ENCODE measurements at places on chromosomes 3 and 15.

DNA sequence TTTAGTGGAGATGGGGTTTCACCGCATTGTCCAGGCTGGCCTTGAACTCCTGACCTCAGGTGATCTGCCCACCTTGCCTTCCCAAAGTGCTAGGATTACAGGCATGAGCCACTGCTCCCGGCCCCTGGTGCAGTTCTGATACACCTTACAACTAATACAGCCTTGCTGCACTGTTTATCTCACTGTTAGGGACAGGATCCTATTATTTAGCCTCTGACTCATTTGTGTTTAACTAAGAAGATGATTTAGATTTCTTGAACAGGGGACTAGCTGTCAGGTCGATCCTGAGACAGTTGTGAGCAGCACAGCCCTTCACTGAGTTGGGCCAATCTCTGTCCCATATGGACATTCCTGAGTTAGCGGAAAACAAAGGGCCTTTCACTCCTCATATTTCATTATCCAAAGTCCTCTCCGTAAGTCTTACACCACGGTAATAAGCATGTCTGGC is 19.2 kb downstream of the GYG1 start:
- no peak for DNase-seq

- peak; percentile 13 for DNase-seq
Observed at GRCh38 chr3:62870321-62870720, 4.9 kb downstream of the CADPS start.

GRCh38 chr15:74233851-74234597 is 2.1 kb upstream of the CCDC33 start:
- no peak for DNase-seq

- DNase-seq: no peak
Observed at GRCh38 chr3:61157414-61157813, 93.8 kb downstream of the FHIT start.

DNA sequence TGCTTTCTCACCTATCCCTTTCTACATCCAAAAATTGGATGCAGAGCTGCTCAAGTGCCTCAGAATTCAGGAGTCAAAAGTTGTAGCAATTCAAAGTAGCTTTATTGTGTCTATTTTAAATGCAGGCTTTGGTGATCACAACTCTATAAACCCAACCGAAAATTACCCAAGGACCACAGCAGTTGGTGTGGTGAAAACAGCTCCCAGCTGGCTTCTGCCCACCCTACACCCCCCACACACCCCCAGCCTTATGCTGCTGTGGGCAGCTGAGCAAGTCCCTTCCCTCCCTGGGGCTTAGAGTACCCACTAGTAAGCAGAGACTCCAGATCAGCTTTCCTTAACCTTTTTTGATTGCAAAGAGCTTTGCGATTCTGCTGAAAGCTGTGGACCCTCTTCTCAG is 5.8 kb upstream of the HES1 start:
- no peak for DNase-seq

DNA sequence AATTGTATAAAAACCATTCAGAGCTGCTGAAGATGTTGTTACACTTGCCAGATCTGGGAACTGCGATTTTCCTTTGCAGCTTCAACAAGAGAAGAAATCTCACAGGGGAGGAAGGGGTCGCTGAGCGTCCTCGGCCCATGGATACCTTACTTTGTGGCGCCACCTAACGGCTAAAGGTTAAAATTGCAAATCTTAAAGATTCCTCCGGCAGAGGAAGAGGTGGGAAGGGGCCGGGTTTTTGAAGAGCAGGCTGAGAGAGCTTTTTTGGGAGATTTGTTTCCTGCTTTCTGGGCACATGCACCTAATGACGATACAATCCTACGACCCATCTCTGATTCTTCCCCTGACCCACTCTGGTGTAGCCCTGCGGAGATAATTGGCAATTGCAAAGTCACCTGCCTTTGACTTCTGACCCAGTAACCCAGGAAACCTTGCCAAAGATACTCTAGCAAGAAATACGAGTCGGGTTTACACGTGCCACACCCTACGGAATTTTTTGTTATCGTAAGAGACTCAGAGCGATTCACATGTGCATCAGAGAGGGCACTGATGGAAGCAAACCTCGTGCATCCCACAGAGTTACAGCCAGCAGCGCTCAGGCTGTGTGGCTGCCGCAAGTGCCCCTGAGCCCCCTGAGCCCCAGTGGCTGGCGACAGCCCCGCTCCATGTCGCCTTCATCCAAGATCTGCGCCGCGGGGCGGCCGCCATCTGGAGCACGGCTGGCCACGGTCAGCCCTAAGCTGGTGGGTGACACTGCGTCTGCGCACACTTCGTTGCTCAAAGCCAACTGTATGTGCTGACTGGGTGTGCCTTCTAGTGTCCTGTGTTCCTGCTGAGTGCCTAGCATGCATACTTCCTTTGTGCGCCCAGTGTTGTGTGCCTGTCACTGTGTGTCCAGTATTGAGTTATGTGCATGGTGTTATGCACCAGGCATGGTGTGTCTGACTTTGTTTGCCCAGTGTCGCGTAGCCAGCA is 55.2 kb upstream of the CHRNA7 start:
- DNase-seq: peak; percentile 57

DNA sequence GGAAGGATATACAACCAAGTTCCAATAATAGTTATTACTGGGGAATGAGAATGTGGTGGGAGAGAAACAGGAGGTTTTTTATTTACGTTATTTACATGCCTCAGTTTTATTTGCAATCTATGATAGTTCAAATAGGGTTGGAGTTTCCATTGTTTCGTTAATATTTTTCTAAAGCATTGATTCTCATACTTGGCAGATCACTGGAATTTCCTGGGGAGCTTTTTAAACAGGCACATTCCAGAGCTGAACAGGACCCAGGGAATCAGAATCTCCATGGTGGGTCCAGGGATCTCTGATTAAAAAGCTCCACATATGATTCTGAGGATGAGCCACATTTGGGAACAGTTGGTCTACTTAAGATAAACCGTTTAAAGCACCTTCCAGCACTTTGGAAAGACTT is 123.9 kb downstream of the IL20RB start:
- no peak for DNase-seq

GRCh38 chr15:60720493-60721256 is 241.7 kb upstream of the ICE2 start:
- DNase-seq: no peak

GRCh38 chr3:124918524-124918923 is 16.0 kb downstream of the MUC13 start:
- DNase-seq: no peak

GRCh38 chr3:11653298-11654055 is 9.8 kb upstream of the VGLL4 start:
- DNase-seq: no peak

- DNase-seq: no peak
Observed at GRCh38 chr3:108053067-108053466, 37.8 kb downstream of the CD47 start.

GRCh38 chr3:129233538-129233937 is 15.9 kb upstream of the COPG1 start:
- DNase-seq: no peak

DNA sequence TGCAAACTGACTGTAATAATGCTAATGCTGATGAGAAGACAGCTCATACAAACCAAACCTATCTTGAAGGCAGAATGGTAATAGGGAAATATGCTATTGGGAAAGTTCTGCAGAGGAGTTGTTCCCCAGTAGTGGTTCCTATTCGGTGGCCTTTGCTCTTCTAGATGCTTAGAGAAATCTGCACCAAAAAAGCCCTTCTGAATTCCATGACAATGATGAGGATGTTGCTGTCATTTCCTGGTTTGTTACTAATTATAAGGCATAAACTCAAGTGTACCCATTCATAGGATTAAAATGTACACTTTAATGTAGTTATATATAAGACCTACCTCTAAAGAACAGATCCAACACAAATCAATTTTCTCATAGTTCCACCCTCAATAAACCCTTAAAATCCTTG is 30.1 kb downstream of the TOMM70 start:
- DNase-seq: peak; percentile 52
